ENCODE measurements at places on chromosomes 3 and 15. TPM values are rescaled to one million over a fixed set of nuclear protein-coding genes. Genes with fewer than 3 reads are reported as not detected.

- no peak for DNase-seq
These were observed 2.0 kb upstream of the GP9 start for GRCh38 chr3:129058441-129059200.

DNA sequence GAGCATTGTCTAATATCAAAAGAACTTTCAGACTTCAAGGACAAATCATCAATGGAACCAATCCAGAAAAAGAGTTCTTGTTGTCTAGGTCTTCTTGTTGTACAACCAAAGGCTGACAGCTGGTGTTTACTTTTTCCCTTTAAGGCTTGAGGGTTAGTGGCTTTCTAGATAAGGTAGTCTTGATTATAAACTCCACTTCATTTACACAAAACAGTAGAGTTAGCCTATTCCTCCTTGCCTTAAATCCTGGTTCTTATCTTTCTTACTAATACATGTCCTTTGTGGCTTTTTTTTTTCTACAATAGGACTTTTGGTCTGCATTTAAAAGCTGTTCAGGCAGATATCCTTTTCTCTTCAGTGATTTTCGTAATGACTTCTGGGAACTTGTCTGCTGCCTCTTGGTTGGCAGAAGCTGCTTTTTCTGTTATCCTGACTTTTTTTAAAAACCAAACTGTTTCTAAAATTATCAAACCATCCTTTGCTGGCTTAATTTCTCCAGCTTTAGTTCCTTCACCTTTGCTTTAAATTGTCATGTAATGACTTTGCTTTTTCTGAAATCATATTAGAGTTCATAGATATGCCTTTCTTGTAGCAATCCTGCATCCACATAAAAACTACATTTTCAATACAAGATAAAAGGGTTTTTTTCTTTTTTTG, 44.8 kb downstream of the STRIT1 start:
- no peak for DNase-seq

DNA sequence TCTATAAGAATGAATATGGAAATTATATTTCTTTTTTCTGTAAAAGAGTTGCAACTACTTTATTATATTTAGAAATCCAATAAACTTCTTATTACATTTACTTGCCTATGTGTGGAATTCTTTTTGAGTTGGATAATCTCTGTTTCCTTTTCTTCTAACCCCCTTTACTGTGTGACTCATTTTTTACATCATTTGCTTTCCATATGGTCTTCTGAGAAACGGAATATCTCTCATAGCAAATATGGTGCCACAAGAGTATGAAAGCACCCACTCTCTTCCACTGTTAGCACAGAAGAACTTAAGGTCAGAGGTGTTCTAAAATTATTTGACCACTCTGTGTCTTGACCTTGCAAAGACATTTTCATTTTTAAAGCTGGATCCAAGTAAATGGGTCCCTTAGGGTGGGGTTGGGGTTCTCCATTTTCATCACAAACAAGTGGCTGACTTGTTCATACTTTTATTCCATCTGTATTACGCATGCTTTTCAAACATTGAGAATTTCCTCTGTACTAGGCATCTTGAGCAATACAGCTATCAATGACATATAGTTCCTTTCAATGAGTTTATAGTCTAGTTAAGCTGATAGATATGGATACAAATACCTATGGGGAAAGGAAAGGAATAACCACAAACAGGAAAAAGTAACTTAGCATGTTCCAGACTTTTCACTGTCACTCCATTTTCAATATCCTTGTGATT, 281.1 kb upstream of the TPRG1 start:
- DNase-seq: no peak

- DNase-seq: no peak
These were observed 14.5 kb downstream of the TMEM158 start for GRCh38 chr3:45211466-45212094.

DNA sequence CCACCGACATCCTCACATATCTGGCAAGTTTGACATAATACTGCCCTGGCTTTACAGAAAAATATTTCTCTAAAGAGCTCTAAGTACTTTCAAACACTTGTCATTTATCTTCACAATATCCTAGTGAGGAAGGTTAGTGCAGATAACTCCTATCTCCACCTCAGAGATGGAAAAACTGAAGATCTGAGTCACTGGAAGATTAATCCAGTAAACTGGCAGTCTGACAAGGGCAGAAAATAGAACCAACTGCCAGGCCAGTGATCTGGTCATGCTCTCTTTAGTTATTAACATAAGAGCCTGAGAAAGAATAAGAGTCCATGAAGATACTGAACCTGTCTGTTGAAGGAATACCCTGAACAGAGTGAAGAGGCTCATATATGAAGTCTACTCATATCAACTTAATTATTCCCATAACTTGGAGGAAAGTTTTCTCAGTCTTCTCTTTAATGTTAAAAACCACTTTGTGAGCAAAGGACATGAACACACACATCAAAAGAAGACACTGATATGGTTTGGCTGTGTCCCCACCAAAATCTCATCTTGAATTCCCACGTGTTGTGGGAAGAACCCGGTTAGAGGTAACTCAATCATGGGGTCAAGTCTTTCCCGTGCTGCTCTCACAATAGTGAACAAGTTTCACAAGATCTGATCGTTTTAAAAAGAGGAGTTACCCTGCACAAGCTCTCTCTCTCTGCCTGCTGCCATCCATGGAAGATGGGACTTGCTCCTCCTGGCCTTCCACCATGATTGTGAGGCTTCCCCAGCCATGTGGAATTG, 61.4 kb downstream of the GOLIM4 start:
- no peak for DNase-seq

ALDH1A3 gene
- 6.8 TPM for total RNA-seq

CPLX3 gene
- total RNA-seq: 4.1 TPM

ARHGEF26 gene
- total RNA-seq: 1.4 TPM

TNNC1 gene
- total RNA-seq: 8,945 TPM
